AG04449 (cell line): ENCODE measurements at places on chromosomes 5 and 9.

DNA sequence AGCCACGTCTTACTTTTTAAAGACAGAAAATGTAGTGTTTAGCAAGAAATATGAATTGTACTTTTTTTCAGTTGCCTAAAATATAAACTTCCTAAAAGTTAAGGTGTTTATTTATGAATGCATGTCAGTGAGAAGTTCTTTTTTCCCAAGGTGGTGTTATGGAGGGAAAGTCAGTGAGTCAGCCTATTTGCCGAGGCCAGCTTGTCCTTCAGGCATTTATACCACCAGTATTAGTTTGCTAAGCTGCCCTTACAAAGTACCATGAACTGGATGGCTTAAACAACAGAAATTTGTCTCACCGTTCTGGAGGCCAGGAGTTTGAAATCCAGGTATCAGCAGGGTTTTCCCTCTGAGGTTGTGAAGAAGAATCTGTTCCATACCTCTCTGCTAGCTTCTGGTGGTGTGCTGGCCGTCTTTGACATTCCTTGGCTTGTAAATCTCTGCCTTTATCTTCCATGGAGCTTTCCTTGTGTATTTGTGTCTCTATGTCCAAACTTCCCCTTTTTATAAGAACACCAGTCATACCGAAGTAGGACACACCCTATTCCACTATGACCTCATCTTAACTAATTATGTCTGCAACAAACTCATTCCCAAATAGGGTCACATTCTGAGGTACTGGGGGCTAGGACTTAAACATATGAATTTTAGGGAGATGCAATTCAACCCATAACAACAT is 38.4 kb downstream of the PRKACG start:
- no peak for DNase-seq

DNA sequence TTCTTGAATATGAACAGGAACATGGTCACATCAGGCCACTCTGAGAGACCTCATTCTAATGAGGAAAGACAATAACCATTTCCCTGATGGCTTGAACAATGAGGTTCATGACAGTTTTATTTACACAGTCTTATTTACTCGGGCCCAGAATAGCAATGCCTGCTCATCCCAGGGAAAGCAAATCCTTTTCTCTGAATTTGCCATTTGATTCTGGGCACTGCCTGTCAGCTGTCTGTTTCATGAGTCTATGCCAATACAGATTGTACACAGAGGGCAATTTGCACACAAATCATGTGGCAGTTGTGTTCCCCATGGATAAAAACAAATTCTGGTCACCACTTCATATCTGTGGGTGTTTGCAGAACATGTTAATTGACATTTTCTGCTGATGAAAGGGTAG is 492.5 kb downstream of the ACTL7B start:
- no peak for DNase-seq

GRCh38 chr5:59296317-59297264 is 596.9 kb downstream of the PDE4D start:
- DNase-seq, result no peak

GRCh38 chr5:108093186-108093585 is 288.7 kb downstream of the FBXL17 start:
- no peak for DNase-seq

GRCh38 chr9:134154262-134154701 is 10.1 kb downstream of the RNU6ATAC start:
- no peak for DNase-seq

DNA sequence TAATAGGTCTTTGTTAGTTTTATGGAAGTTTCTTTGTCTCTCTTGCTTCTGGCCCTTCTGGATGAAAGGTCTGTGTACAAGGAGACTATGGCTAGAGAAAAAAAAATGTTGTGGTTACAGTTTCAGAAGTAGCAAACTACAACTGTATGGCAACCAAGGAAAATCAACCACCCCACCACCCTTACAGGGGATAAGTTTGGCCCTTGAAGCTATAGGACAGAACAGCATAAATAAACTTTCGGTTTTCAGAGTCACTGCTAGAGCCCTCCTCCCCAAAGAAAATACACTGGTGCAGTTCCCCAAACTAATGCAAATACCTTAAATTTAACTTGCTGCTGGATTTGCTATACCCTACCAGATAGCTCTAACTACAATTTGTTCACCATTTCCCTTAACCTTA is 1216.7 kb downstream of the EFNA5 start:
- no peak for DNase-seq

DNA sequence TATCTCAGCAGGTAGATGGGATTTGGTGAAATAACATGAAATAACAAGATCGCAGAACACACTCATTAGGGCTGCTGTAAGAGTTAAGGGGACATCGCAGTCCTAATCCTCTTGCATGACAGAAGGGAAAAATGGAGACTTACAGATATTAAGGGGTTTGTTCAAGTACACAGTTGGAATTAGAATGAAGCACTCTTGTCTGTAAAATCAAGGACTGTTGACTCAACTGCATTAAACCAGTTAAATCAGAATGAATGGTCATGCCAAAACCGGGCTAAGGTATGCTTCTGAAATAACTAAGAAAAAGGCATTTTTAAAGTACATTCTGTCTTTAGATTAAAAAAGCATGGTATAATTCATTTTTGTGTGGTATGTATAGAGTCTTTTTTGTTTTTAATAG is 95.9 kb downstream of the FBXL7 start:
- DNase-seq, result no peak

- no peak for DNase-seq
Measured at GRCh38 chr9:16450578-16450977, 419.9 kb downstream of the BNC2 start.

- DNase-seq, result no peak
Measured at GRCh38 chr9:138075496-138075895, 197.9 kb downstream of the CACNA1B start.

DNA sequence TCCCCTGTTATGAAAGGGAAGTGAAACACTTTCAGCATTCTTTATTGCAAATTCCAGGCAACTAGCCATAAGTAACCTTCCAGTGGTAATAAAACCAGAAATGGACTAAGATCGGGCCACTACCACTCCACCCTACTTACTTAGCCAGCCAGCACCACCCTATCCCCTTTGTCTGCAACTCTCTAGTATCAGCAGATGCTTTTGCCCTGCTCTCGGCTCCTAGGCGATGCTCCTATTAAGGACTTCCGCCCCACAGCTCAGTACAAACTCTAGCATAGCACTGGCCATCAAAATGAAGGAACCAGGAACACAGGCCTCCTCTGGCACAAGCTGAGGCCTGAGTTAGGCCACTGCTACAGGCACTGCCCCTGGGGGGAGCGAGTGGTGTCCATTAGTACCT is 81.2 kb downstream of the GLDC start:
- DNase-seq, result no peak

DNA sequence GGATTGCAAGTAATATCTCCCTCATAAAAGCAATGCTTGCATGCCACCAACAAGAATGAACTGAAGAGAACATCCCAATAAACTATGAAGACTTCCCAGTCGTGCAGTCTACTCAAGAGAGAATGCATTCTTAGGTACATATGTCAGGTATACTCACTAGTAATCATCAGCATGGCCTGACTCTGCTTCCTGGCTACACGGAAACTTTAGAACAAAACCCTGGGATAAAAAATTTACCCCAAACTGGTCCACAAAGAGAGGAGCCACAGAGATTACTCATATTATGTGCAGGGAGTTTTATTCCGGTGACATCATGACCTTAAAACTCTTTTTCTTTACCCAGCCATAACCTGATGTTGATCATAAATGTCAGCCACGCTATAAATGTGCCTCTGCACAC is 57.5 kb upstream of the PAPPA start:
- DNase-seq, result no peak

- no peak for DNase-seq
Measured at GRCh38 chr9:16619402-16619801, 251.1 kb downstream of the BNC2 start.

- DNase-seq, result no peak
Measured at GRCh38 chr5:95068289-95068910, 216.5 kb downstream of the MCTP1 start.

- no peak for DNase-seq
Measured at GRCh38 chr5:176543428-176544182, 5.5 kb upstream of the CDHR2 start.

DNA sequence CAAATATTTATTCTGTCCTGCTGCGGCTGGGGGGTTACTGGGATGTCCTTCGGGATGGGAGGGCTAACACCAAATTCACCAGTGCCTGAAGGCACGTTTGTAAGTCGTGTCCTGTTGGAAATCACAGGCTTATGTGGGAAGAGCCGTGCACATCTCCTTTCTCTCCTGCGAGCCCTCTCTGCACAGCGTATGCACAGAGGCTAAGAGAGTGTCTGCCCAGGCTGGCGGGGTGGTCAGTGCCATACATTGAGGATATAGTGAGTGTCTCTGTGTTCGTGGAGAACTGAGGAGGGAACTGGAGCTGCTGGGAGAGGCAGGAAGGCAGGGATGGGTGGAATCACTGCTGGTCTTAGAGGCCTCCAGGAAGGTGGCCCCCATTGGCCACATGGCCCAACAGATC is 110.1 kb downstream of the WNK2 start:
- DNase-seq, result no peak

- no peak for DNase-seq
Measured at GRCh38 chr5:40402007-40402364, 277.7 kb upstream of the PTGER4 start.

DNA sequence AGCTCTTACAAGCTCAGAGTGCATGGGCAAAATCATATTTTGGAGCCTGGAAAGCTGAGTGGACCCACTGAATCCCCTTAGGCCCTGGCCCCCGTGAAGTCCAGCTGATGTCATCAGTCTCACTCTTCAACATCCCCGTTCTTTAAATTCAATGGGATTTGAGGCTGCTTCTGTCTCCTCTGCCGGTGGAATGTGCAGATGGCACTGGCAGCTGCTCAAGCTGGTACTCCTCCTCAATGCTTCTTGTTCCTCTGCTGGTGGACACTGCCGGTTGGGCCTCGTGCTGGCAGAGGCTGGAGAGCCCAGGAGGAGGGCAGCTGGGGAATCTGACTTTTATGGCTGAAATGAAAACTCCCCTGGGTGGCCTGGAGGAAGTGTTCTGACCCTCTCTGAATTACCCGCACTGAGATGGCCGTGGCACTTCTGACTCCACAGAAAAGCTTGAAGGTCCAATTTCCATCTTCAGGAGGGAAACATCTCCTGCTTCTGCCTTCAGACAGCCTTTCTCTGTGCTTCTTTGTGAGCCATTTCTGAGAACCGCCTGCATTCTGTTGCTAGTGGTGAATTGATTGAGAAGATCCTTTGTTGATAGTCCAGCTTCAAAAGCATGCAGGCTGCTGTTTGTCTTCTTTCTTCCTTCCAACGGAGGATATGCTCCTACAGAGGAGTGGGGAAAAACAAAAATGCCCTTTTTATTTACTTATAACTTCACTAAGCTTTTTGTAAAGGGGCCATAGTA is 298.9 kb downstream of the TMEM38B start:
- no peak for DNase-seq

DNA sequence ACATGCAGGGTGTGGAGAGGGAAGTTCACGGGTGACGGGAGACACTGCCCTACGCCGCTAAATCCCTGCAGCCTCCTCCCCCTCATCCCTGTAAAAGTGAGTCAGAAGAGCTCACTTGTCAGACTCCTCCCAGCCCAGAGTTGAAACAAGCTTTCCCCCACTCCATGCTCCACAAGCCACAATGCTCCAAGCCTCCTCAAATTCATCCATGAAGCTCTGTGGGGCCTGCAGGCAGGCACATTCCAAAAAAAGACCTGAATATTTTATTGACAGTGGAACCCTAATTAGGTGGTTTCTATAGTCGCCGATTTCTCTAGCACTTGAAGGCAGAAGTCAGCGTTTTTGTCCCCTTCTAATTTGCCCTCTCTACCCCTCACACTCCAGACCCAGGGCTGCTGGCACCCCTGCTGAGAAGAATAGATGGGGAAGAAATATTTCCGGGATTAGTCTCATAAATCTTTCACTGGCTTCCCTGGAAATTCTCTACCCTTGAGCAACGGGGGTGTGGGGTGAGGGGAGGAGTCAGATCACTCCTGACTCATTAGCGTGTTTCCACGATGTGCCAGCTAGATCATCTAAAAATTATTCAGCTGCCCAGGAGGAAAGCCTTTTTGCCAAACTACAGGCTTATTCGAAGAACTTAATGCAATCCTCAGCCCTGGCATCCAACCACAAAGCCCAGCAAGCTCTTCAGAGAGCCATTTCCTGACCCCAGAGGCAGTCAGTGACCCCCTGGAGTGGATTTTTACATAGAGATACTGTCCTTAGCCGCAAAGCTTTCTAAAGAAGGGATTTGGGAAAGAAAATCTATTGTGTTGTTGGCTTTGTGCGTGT is 97.1 kb downstream of the ENC1 start:
- DNase-seq, result peak; percentile 79

GRCh38 chr9:90189306-90189705 is 453.3 kb downstream of the DIRAS2 start:
- no peak for DNase-seq

- no peak for DNase-seq
Measured at GRCh38 chr5:133319905-133320520, 268.2 kb downstream of the HSPA4 start.

- no peak for DNase-seq
Measured at GRCh38 chr5:61866930-61867329, 439.1 kb upstream of the KIF2A start.

DNA sequence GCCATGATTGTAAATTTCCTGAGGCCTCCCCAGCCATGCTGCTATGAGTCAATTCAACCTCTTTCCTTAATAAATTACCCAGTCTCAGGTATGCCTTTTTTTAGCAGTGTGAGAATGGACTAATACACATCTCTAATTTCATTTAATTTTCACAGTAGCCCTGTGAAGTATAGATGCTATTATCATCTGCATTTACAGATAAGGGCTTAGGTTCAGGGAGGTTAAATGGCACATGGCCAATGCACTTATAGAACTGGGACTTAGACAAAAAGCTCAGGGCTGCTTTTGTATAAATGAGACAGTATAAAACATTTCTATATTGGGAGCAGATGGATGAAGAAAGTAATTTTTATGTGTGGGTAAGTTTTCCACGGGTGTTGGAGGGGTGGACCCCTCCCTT is 62.9 kb upstream of the PANK3 start:
- no peak for DNase-seq

DNA sequence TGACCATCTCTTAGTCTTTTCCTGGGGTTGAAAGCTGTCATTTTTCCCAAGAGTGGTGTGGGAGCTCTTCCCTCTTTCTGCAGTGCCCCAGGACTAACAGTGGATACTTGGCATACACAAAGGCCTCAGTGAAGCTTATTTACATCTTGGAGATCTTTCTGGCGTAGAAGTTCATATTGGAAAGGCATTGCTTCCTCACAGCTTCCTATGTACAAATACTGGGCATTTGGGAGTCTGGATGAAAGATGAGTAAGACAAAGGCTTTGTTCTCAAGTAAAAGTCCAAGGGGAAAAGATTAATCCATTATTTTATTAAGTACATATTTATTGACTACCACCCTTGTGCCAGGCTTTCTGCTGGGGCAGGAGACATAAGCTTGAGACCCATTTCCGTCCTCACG is 22.0 kb downstream of the MAP3K1 start:
- DNase-seq, result no peak

DNA sequence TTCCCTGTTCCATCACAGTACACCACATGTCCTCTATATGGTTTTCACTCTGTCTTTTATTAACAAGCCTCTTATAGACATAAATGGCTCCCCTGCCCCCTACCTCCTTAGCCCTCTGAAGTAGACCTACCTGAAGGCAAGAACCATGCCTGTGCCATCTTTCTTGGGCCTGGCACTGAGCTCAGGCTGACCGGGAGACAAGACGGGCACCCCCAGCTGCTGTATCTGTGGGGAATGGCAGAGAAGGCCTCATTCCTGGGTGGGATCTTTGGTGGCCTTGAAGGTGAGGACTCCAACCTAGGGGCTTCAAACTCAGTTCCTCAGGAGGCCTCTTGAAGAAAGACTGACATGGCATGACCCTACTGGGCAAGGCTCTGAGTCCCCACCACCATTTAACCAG is 109.9 kb downstream of the GABBR2 start:
- no peak for DNase-seq
